ENCODE measurements at places on chromosomes 1 and 21. TPM values are rescaled to one million over a fixed set of nuclear protein-coding genes. Genes with fewer than 3 reads are reported as not detected.

DNA sequence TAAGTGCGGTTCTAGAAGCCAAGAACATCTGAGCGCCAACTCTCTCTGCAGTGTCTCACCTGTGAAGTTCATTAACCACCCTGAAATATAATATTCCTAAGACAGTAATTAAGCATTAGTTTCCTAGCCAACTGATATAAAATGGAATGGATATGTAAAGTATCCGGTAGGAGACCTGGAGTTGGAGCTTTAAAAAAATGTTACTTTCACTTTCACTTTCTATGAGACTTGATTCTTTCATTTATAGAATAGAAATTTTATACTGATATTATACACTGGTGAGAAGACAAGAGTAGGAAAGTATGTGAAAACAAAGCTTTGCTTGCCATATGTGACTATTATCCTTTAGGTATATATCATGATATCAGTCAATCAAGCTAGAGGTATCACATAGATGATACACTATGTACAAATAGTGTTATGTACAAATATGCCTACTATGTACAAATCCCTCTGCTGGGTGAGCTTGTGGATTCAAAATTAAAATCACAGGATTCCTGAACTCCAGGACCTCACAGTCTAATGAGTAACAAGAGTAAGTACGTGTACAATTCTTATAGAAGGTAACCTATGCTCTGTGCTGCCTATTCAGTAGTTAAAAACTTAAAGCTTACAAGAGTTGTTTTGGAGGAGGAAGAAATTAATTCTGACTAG is 934.2 kb downstream of the TTLL7 start:
- no peak overlapping the region for H3K4me3 ChIP-seq
- DNase-seq = no peak
- no peaks in the 10 kb centered on the region for H3K4me1 ChIP-seq
- H3K36me3 ChIP-seq = no peaks in the 10 kb centered on the region
- H3K27me3 ChIP-seq = no peaks in the 10 kb centered on the region

DNA sequence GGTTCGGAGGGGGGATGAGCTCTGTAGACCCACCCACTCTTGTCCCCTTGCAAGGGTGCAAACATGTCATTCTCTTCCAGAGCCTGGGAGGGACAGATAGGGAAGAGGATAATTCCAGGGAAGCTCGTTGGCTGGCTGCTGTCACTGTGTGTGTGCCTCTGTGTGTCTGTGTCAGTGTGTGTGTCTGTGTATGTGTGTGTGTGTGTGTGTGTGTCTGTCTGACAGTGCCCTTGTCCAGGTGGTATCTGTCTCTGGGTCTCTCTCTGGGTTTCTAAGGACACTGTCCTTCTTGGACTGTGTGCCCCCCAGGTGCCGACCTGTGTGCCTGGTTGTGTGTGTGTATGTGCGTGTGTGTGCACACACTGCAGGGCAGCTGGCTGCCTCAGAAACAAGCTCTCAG is 90.5 kb downstream of the ACTL8 start:
- no peak overlapping the region for H3K4me3 ChIP-seq
- no peak for DNase-seq
- no peak overlapping the region for H3K27ac ChIP-seq
- H3K4me1 ChIP-seq = no peaks in the 10 kb centered on the region
- no peaks in the 10 kb centered on the region for H3K27me3 ChIP-seq

- no peak overlapping the region for H3K27ac ChIP-seq
- H3K4me3 ChIP-seq = no peak overlapping the region
- H3K27me3 ChIP-seq = no peaks in the 10 kb centered on the region
- H3K36me3 ChIP-seq = no peaks in the 10 kb centered on the region
Observed at GRCh38 chr21:45088116-45088515, 13.7 kb downstream of the ADARB1 start.

Gene INSRR
- polyA plus RNA-seq = 0.30 TPM

Gene C1orf141
- polyA plus RNA-seq = not detected

Measured in cardiac muscle cell (in vitro differentiated cells and primary cell).